Activated CD4-positive, alpha-beta T cell treated with anti-CD3 and anti-CD28 coated beads, Interleukin-2, amount 10 ng/mL, durations not matched to agents 7 days and 5 days (primary cell): ENCODE measurements at places on chromosomes 5 and 9.
A peak's percentile ranks its signal among the peaks of the same experiment; 100 is the strongest.

- H3K27me3 ChIP-seq: peaks cover 21% of the 10 kb centered on the region
- H3K4me1 ChIP-seq: no peaks in the 10 kb centered on the region
- no peak overlapping the region for H3K4me3 ChIP-seq
- H3K36me3 ChIP-seq: no peaks in the 10 kb centered on the region
- DNase-seq: no peak
Observed at GRCh38 chr9:90300611-90301276, 341.9 kb downstream of the DIRAS2 start.

DNA sequence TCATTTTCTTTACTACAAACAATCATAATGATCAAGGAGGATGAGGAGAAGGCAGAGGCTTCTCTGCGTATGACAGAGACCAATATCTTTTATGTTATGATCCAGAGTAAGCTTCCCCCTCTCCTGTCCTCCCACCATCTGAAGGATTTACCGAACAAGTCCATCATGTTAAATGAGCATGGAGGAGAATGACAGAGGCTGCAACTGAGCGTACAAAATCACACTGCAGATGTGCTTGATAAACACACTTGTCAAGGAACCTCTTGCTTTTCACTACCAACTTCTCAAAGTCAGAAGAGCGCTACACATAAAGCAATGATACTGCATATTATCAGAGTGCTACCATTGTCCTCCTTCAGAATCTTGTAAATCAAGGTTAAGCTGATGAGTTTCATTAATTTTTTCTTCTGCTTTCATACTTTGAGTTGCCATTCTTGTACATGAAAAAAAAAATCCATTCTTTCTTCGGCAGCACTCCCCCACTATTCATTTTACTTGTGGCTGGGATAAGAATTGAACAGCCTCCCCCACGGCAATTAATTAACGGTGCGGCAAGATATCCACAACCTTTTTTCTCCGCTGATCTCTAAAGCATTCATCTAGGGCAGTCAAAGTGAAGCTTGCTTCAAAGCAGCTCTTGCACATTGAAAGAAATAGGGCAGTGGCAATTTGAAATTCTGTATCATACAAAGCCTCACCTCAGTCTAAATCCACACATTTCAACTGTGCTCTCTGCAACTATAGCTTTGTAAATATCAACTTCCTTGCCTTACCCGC is 673.9 kb upstream of the DMAC1 start:
- no peak overlapping the region for H3K27ac ChIP-seq
- no peak for DNase-seq
- H3K4me1 ChIP-seq: no peaks in the 10 kb centered on the region
- no peaks in the 10 kb centered on the region for H3K36me3 ChIP-seq
- H3K4me3 ChIP-seq: no peak overlapping the region

- no peaks in the 10 kb centered on the region for H3K4me1 ChIP-seq
- H3K4me3 ChIP-seq: no peak overlapping the region
- no peak overlapping the region for H3K27ac ChIP-seq
- no peak for DNase-seq
- H3K27me3 ChIP-seq: peaks cover 10% of the 10 kb centered on the region
Observed at GRCh38 chr5:180128671-180129261, 57.2 kb upstream of the RNF130 start.

GRCh38 chr5:127342364-127342763 is 51.8 kb downstream of the MEGF10 start:
- no peak overlapping the region for H3K4me3 ChIP-seq
- H3K4me1 ChIP-seq: no peaks in the 10 kb centered on the region
- peak overlapping the region; percentile 14 for H3K27ac ChIP-seq
- H3K36me3 ChIP-seq: no peaks in the 10 kb centered on the region
- peaks cover 13% of the 10 kb centered on the region for H3K27me3 ChIP-seq

GRCh38 chr9:101618698-101619097 is 23.9 kb upstream of the PPP3R2 start:
- no peak overlapping the region for H3K4me3 ChIP-seq
- no peak for DNase-seq
- no peaks in the 10 kb centered on the region for H3K27me3 ChIP-seq
- no peak overlapping the region for H3K27ac ChIP-seq
- H3K4me1 ChIP-seq: no peaks in the 10 kb centered on the region
- H3K36me3 ChIP-seq: no peaks in the 10 kb centered on the region
